ENCODE measurements at places on chromosomes 4 and X.

GRCh38 chr4:74308215-74308614 lies at the start of gene EPGN:
EPGN (plus strand) TSS chr4:74308470; CDS start chr4:74308534, 64 bp downstream.
- DNase-seq: no peak

- no peak for DNase-seq
Observed at GRCh38 chr4:128275346-128275745, 12.3 kb downstream of the PGRMC2 start.

- no peak for DNase-seq
Observed at GRCh38 chr4:138675685-138676084, 339.9 kb upstream of the NOCT start.

- no peak for DNase-seq
Observed at GRCh38 chr4:2836391-2836859, 7.2 kb upstream of the ADD1 start.

DNA sequence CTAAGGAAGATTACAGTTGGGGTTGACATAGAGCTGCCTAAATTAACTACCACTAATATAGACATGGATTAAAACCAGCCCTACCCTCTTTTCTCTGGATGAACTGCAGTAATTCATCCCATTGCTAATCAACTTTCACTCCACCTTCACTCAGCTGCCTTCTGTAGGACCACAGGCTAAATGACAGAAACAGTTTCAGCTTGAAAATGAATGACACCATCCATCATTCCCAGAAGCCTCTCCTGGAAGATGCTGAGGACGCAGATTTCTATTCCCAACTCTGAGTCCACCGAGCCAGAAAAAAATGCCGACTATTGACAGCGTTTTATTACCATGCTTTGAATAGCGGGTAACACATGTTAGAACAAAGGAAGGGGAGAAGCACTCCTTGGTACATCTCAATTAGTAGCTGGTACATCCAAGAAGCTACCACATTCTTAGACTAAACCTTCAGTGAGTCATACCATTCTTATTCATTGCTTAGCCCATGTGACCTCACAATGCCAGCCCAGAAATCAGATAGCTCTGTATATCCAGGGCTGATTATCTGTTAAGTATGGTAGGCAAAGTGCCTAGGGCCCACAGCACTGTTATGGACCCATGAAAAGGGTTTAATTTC lies 25.3 kb downstream of the DCX start:
- DNase-seq: no peak

- DNase-seq: no peak
Observed at GRCh38 chrX:146881521-146881920, 67.0 kb upstream of the CXorf51A start.

DNA sequence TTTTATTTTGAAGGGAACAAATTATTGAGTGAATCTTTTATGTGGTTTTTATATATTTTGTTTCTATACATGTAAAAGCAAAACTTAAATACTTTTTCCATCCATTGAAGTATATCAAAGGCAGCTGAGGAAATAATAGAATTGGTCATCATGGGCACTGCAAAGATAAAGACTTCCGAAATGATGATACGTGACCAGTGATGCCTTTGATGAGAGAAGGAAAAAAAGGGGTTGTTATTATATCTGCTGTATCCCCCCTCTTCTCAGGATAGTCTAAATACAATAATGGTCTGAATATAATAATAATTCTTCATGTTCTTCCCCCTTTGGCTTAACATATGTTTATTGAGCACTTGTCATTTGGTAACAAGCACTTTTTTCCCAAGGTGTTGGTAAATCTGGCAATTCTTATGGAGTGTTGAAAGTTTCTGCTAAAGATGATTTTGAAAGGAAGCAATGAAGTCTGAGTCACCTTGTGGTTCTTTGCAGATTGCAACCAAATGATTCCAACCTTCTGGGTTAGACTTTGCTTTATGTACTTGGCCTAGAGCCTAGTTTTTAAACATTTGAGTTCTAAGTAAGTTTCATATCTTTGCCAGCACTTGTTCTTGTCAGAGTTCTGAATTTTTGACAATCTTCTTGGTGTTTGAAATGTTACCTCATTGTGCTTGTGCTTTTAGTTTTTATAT lies 60.8 kb downstream of the USP9X start:
- DNase-seq: no peak

- no peak for DNase-seq
Observed at GRCh38 chrX:23930894-23931604, 23.2 kb downstream of the CXorf58 start.

GRCh38 chrX:79630033-79631009 lies 263.2 kb upstream of the ITM2A start:
- no peak for DNase-seq

DNA sequence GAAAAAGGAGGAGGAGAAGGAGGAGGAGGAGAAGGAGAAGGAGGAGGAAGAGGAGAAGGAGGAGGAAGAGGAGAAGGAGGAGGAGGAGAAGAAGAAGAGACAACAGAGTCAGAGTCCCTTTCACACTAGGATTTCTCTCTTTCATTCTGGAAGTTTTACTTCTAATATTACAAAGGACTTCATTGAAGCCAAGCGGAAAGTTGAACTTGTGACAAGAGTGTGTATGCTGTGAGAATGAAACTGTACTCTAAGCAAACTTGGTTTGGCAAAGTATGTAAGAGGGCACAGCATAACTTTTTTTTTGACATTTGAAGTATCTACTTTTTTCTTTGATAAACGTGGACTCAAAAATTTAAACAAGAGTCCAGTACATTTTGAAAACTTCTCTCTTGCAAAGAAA lies 48.0 kb downstream of the CXCL8 start:
- no peak for DNase-seq

DNA sequence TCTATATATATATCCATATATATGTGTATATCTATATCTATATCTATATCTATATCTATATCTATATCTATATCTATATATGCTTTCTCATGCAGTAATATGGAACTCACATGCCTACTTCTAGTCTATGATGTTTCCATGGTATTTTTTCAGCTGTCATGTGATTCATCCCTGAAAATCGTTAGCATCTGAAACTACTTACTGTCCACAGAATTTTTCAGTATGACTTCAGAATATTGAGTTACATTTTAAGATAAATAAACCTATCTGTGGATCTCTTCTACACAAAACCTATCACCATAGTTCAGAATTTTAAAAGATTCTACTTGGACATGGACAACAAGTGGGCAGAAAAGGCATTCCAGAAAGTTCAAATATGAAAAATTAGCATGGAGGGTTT lies 855.1 kb upstream of the INTU start:
- no peak for DNase-seq

GRCh38 chr4:185719500-185719858 lies 92.5 kb downstream of the SORBS2 start:
- DNase-seq: no peak

GRCh38 chr4:40848940-40849339 lies 99.2 kb downstream of the NSUN7 start:
- DNase-seq: no peak

DNA sequence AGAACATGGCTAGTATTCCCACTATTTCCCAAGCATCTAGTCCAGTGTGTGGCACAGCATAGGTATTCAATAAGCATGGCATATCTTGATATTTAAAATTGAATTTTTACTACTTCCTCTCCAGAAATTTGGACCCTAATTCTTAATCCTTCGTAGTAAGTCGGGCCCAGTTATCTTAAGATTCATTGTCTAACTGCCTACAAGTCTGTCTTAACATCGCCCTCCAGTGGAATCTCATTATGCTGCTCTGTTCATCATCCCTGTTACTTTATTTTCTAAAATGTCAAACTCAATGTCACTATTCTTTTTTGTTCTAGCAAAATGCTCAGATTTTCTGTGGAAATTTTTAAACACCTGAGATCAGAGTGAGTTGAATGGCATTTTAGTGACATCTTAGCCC lies 606.2 kb downstream of the KLHL13 start:
- no peak for DNase-seq

DNA sequence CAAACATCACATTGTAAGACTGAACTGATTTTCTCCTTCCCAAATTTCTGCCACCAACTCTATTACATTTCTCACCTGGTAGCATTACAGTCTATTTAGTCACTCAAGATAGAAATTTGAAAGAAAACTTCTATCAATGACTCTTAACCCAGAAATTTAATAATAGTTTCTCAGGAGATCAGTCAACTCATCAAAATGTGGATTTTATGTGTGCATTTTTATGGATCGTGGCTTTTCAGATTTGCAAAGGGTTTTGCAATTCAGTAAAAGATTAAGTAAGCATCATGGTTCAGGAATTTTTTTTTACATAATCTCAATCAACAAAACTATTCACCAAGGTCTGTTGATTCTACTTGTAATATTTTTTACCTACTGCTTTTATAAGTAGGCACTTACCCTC lies 111.1 kb downstream of the CFAP299 start:
- DNase-seq: no peak

DNA sequence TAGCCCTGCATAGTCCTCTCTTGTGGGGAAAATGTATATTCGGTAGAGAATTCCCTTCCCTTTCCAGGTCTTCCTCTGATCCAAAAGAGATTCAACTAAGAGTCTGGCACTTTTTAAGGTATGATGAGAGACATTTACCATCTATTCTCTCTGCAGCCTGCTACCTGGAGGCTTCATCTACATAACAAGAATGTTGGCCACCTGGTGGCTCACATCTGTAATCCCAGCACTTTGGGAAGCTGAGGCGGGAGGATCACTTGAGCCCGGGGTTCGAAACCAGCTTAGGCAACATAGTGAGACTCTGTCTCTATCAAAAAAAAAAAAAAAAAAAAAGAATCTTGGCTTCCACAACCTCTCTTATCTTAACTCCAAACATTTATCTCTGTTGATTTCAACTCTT lies 40.4 kb upstream of the NOCT start:
- no peak for DNase-seq

DNA sequence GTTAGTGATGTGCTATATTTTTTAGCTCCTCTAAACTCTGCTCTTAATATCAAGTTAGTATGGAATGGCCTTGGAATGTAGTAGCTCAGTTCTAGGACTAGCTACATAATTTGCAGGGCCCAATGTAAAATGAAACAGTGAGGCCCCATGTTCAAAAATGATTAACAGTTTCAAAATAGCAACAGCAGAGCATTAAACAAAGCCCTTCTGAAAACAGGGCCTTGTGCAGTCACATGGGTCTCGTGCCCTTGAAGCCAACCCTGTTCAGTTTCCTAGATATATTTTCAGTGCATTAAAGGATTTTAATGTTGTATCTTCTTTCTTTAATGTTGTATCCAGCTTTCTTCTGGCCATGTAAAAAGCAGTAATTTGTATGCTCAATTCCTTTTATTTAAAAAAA lies 82.1 kb downstream of the TASL start:
- DNase-seq: no peak

GRCh38 chr4:177287255-177287654 lies 22.4 kb upstream of the NEIL3 start:
- no peak for DNase-seq

DNA sequence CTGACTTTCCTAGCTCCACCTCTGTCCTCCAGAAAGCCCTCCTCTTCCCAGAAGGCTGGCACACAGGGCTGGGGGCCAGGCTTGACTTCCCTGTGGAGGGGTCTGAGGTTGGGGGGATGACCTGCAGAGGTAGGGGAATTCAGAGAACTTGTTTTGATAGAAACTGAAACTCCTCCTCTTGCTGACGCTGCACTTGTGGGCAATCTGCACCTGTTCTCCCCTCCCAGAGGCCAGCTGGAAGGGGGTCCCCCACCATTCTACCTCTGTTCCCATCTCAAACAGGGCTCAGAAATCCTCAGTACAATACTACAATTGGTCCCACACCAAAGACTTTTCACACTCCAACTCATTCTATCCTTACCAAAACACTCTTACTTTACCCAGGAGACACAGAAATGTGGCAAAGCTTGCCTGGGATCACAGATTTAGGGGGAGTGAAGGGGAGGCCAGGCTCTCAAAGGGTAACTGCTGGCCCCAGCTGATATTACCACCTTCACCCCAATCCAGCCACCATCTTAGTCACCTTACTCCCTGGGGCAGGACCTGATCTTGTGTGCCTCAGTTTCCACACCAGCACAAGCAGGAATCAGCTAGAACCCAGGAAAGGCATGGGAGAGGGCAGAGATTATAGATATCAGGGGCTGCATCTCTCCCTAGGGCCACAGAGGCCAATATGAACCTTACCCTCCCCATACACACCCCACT lies 18.5 kb downstream of the OTUD5 start:
- DNase-seq: no peak

GRCh38 chr4:1731180-1731579 lies 9.9 kb downstream of the TACC3 start:
- DNase-seq: no peak

DNA sequence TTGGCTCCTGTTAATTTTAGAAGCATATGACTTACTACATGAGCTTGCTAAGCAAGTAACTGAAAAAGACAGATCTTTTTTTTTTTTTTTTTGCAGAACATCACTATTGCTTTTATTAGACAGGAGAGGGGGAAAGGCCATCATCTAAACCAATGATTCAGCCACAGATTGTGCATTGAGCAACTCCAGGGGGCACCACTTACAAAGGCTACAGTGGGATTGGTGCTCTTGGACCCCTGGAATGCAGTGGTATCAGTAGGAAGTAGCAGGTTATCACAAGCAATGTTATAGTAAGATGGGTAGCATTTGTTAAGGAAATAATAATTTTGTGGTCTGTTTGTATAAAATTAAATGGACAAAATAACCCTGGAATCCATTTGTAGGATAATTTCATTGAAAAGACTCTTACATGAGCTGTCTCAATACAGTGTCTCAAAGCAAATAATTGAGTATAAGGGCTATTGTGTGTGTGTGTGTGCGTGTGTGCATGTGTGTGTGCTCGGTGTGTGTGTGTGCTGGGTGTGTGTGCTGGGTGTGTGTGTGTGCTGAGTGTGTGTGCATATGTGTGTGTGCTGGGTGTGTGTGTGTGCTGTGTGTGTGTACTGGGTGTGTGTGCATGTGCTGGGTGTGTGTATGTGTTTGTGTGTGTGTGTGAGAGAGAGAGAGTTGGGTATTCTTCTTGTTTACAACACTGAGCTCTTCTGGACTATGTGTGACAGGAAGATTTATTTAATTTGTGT lies 296.3 kb downstream of the PCDH7 start:
- DNase-seq: no peak

GRCh38 chr4:177339477-177340374 lies 30.1 kb downstream of the NEIL3 start:
- no peak for DNase-seq

GRCh38 chr4:145847764-145848163 lies 90.9 kb downstream of the ZNF827 start:
- no peak for DNase-seq

DNA sequence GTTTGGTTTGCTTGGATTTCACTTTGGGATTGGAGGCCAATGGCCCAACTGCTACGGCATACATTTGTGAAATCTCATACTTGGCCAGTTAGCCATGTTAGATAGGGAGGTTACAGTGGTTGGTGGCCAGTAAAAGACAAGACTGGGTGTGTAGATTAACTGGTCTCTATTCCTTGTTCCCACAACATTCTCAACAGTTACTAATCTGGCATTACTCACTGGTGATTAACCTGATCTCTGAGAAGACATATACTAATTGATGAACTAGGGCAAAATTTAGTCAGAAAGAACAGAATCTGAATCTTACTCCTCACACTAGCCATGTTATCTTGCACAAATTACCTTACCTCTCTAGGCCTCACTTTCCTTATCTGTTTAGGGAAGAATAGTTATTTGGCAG lies 33.4 kb downstream of the GATB start:
- no peak for DNase-seq

- DNase-seq: no peak
Observed at GRCh38 chr4:80252953-80253352, 13.5 kb upstream of the FGF5 start.

- DNase-seq: no peak
Observed at GRCh38 chr4:87025614-87026041, 90.8 kb downstream of the AFF1 start.

- DNase-seq: no peak
Observed at GRCh38 chr4:137749466-137749865, 217.2 kb upstream of the PCDH18 start.

- DNase-seq: no peak
Observed at GRCh38 chrX:22699581-22700091, 300.1 kb upstream of the DDX53 start.

All from NCI-H1694 (cell line).